Right lobe of liver (tissue), 6 donors: ENCODE measurements at places on chromosomes 7 and 10.
A peak's percentile ranks its signal among the peaks of the same experiment; 100 is the strongest.

DNA sequence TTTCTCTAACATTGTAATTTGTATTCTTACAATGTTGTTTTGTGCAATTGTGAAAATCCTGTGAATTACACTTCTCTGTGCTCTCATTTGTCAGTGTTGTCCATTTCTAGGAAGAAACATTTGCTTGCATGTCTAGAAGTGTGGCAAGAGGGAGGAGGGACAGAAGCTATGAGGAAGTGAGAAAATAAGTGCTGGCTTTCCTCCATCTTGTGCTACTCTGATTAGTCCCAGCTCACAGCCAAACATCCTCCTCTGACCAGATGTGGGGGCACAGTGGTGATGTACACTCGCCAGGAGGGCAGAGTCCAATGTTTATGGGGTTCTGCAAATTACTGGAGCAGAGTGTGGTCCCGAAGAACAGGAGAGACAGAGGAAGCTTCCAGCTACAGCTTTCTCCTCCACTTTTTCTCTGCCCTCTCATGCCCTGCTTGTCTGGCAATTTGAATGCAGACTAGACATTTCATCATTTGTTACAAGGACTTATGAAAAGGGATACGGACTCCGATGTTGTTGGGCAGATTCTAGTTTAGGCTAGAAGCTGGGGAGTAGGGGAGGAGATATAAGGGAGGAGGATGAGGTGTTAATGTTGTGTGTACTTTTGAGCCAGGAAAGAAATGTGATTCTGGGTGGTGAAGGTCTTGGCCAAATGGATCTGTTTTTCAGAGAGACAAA lies 131.0 kb upstream of the C1GALT1 start:
- no peak for DNase-seq

DNA sequence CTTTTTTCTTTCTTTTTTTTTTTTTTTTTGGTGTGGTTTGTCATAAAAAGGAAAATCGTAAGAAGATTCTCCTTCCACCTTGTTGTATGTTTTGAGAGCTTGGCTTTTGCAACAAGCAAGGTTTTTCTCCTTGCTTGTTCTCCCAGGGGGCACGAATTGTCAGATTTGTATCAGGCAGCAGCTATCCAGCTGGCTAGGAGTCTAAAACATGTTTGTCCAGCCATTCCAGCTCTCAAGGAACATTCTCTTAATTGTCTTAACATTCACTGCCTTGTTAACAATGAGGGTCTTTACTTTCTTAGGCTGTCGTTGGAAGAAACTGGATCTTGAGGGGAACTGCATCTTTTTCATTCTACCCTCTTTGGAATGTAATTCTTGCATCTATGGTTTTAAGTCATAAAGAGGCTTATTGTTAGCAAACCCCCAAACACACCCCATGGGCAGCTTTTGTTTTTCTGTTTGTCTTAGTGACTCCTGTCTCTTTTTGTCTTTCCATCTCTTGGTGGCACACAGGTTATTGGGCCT lies 14.6 kb downstream of the SHTN1 start:
- DNase-seq = no peak

GRCh38 chr7:151448261-151449252 lies 8.6 kb upstream of the CRYGN start:
- DNase-seq = peak; percentile 74

DNA sequence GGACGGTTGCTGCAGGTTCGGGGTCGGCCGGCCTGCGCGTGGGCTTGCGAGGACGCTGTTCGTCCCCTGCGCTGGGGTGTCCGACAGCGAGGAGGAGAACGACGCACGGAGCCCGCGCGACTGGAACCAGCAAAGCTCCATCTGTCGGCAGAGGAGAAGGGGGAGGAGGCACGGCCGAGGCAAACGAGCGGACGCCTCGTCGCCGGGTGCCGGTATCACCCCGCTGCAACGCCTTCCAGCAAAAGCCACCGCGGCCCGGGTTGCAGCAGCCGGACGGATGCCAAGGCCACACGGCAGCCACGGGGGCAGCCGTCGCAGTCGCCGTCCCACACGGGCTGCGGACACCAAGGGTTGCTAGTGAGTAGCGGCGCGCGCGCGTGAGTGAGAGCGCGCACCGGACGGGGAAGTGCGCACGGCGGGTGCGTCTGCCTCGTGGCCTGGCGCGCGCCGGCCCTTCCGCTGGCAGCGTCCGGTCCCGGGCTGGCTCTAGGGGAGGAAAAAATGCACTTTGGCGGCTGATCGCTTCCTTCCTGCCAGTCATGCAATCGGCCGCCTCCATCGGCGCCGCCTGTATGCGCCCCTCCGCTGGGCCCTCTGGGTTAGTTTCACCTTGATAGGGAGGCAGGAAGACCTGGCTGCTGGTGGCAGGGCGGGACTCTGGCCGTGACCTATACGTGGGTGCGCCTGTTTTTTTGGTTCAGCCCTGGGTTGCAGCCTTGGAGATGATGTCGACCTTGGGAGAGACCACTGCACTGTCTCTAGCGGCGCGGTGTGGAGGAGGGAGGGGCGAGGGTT lies 434 bp downstream of the STAMBPL1 start:
- DNase-seq = peak; percentile 87

DNA sequence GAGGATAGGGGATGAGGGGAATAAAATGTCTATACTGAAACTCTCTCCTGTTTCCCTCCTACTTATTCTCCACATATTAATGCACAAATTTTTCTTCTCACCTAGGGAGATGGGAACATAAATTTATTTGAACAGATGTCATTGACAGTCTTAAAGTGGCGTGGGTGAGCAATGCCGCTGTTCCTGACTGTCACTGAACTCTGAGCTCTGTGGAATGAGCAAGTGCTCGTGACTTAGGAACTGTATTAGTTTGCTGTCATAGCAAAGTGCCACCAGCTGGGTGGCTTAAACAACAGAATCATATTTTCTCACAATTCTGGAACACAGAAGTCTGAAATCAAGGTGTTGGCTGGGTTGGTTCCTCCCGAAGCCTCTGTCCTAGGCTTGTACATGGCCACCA lies 29.1 kb downstream of the INPP5F start:
- DNase-seq = no peak

DNA sequence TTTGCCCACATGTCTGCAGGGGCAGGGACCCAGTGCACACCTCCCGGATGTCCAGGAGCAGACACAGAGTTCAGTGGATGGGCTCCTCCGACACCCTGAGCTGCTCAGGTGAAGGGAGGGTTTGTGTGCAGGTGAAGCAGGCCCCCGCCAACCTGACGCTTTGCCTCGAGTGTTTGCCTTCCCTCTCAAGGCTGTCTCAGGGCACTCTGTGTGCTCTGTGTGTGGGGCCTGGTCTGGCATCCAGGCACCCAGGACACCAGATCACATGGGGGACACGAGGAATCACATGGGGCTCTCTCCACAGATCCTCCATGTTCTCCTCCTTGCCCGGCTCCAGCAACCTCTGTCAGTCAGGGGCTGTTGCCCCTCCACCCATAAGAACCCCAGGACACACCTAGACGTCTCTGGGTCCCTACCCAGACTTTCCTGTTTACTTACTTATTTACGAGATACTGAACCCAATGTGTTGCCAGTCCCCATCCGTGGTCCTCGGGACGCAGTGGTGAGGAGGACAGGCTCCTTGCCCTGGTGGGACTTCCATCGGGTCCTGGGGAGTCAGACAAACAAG lies 99.5 kb downstream of the HTR5A start:
- DNase-seq = no peak

DNA sequence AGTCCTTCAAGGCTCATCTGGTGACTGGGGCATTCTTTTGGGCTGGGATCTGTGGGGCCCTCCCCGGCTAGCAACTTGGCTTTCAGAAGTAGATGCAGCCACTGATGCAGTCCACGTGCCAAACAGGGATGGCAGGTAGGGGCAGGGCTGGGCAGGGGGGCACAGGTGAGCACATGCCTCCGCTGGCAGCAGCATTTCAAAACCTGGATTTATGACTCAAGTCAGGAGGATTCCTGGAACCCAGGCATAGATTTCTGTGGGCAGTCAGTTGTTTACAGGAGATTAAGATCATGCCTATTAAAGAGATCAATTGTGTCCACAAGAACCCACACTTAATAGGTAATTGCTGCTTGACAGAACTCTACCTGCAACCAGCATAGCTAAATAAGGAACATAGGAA lies 839 bp upstream of the HABP2 start:
- peak; percentile 83 for DNase-seq

DNA sequence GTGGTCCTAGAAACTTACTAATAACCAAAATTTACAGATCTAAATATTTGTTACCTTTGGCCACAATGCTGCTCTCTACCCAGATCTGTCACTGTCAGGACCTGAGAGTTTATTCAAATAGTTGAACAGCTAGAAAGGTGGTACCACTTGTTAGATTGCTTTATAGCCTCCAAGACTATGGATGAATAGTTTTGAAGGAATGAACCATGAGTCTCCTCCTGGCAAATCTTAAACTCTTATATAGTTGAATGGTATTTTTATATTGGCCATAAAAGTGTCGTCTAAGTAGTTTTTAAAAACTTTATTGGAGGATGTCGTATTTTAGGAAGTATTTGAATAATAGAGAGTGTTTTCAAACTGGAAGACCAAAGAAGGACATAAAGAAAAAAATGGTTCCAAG lies 178.7 kb downstream of the AHR start:
- no peak for DNase-seq

GRCh38 chr7:5681423-5681822 lies 100.0 kb downstream of the RNF216 start:
- no peak for DNase-seq

DNA sequence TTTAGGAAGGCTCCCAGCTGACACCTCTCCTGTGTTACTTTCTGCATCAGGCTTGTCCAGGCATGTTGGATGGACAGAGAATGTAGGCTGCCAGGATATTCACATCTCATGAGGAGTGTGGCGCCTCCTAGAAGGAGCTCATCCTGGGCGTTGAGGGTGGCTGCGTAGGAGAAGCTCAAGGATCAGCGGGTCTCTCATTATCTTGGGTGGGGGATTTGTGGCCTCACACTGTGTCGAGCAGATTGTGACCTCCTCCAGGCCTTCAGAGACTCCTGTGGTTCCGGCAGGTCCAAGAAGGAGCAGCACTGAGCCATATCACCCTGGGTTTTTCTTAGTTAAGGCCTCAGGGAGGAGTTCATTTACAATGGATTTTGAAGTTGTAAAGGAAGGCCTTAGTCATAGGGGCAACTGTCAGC lies 8.7 kb upstream of the COBL start:
- no peak for DNase-seq

DNA sequence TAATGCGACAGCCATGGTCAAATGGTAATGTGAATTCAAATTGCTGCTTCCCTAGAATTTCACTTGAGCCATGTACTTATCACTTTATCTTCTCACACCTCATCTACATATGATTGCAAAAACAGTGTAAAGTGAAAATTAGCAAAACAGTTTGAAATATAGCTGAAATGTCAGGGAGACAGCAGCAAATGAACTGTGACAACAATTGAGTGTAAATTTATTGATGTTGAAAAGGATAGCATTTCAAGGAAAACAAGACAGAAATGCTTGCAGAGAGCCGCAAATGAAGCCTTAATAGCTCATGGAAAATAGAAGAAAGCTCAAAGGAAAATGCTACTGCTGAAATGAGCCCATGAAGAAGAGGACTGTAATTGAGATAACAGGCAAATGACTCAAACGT lies 516.2 kb upstream of the POT1 start:
- no peak for DNase-seq

DNA sequence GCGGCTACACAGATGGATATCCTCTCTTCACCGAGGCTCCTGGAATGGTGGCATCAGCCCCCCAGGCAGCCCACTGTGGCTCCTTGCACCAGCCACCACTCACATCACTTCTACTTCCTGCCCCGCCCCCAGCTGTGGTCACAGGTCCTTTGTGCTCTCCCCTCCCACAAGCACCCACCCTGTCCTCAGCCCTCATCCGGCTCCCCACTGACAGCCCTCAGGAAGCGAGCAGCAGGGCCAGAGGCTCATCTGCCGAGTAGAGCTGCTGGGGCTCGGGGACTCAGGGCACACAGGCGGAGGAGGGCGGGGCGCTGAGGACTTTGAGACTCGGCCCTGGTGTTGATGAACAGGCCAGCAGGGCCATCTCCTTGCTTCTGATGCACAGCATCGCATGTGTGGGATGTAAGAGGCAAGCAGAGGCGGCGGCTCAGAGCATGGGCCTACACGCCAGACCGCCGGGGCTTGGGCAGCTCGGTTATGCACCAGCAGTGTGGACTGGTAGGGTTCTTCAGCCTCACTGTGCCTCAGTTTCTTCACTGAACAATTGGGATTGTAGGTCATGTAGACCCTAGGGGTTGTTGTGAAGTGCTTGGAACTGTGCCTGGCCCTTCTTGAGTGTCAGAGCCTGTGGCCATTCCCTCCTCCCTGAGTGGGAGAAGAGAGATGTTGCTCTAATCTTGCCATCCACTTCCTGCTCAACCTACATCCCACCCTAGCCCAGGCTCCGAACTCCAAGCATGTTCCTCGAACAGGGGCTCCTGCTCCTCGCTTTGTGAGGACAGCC lies at the start of gene PRF1:
Gene PRF1 (minus strand): TSS at position 77 of the 784 bp plus-strand sequence. CDS start 1,839 bp downstream, outside the sequence.
- DNase-seq = no peak

- no peak for DNase-seq
Measured at GRCh38 chr7:37180828-37181549, 267.7 kb downstream of the ELMO1 start.

GRCh38 chr10:16965740-16966447 lies 148.7 kb upstream of the RSU1 start:
- DNase-seq = no peak

- no peak for DNase-seq
Measured at GRCh38 chr10:30828680-30829079, 199.1 kb upstream of the LYZL2 start.

GRCh38 chr7:116171094-116171493 lies 39.2 kb upstream of the TES start:
- no peak for DNase-seq

- no peak for DNase-seq
Measured at GRCh38 chr7:150434240-150434639, 16.2 kb upstream of the GIMAP8 start.

DNA sequence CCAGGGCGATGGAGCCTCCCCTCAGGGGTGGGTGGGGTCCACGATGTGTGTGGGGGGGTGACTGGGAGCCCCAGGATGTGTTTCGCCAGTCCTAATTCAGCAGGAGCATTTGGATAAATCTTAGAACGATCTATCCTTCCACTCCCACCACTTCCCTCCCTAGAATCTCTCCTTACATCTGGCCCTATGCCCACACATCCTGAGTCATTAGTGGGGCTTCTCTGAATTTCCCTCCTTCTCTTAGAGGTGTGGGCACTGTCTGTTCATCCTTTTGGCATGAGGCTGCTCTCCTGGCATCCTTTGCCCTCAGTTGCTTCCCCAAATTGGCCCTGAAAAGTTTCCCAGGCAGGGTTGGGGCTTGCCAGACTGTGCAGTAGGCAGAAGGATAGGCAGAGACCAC lies 1.6 kb downstream of the GHRHR start:
- DNase-seq = no peak

GRCh38 chr7:131803816-131804215 lies 247.4 kb upstream of the PODXL start:
- DNase-seq = no peak

DNA sequence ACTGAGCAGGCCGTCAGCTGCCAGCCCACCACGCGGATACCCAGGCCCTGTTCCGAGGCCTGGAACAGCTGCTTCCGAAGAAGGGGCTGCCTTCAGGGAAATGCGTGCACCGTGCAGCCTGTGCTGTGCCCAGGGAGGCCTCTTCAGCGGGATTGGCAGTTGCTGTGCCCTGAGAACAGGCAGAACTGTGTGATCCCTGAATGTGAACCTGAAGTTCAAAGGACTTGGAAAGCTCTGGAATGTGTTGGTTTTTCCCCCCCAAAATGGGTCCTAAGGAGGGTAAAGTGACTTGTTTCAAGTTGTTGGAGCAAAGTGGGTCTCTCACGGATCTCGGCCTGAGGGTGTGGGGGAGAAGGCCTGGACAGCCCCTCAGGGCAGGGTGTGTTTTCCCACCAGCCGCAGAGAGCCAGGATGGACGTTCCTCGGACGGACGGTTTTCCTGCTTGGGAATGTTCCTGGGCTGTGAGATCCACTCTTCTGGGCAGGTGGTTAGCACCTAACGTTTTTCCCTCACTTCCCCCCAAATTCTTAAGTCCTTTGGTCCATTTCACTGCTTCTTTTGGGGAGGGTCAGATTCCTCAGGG lies 2.1 kb downstream of the SPRN start:
- DNase-seq = no peak
